ENCODE measurements at places on chromosomes 7 and 10. TPM values are rescaled to one million over a fixed set of nuclear protein-coding genes. Genes with fewer than 3 reads are reported as not detected.

IDI2 gene
- not detected for total RNA-seq

LRRN3 gene
- total RNA-seq = not detected

NUPR2 gene
- not detected for total RNA-seq

SPDYE16 gene
- not detected for total RNA-seq

FAM237B gene
- not detected for total RNA-seq

HECW1 gene
- not detected for total RNA-seq

ZNF248 gene
- 5.9 TPM for total RNA-seq

CLDN4 gene
- 0.07 TPM for total RNA-seq

MACROH2A2 gene
- 0.59 TPM for total RNA-seq

ACBD7 gene
- total RNA-seq = 3.1 TPM

RNF133 gene
- 1.1 TPM for total RNA-seq

COPS6 gene
- total RNA-seq = 147 TPM
